ENCODE measurements at places on chromosomes 4 and X. TPM values are rescaled to one million over a fixed set of nuclear protein-coding genes. Genes with fewer than 3 reads are reported as not detected.
A peak's percentile ranks its signal among the peaks of the same experiment; 100 is the strongest.

DNA sequence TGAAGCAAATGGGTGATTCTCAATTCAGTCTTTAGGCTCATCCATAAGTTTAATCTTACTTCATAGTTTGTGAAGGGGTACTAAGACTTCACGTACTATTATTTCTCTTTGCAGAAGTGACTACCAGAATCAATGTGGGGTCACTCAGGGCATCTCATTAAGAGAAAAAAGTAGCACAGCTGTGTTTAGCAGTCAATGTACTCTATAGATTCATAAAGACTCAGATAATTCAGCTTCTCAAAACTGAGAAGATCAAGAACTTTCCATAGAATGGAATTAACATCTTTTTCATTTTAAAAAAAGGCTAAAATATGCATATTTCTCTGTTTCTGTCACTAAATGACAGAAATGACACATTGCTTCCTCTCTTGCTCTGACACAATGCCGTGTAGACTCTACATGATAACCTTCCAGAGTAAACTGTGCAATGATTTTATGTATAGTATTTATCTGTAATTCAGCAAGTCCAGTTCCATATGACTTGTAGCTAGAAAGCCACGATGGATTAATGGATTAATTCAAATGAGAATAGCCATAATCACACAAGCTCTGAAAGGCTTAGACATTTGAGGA, 20.3 kb upstream of the LSM6 start:
- no peak for DNase-seq

DNA sequence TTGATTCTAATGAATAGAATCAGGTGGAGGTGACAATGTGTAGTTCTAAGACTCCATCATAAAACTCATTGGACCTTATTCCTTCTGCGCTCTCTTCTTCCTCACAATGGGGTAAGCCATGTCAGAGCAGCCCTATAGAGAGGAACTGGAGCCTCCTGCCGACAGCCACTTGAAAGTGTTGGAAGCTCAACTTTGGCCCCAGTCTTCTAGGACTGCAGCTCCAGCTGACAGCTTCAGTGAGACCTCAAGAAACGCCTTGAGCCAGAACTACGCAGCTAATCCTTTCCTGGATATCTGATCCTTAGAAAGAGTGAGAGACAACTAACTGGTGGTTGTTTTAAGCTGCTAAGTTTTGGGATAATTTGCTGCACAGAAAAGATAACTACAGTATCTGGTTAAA, 22.1 kb upstream of the ADH7 start:
- DNase-seq, result no peak

DNA sequence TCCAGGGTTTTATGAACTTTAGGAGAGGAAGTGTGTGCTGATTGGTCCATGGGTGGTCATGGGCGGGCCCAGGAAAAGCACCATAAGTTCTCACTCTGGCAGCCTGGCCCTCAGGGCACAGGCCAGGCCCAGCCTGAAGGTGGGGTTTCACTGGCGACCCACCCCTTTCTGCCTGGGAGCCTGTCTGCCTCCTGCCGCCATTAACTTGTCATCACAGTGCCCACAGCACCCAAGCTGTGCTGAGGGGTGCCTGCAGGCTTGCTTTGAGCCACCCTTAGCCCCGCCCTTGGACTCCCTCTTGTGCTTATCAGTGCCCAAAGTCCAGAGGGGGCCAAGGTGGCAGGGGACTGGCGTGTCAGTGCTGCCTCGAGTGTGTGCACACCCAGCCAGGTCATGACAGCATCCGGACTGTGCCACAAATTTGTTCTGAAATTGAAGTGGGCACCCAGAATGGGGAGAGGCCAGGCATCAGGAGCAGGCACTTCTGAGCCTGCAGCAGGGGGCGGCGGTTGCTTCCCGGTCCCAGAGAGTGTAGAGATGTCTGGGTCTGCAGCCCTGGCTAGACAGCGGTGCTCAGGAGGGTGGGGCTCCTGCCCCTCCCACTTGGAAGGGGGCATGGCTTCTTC, 455.6 kb downstream of the TMA16 start:
- no peak for DNase-seq

The CNGA1 gene
- polyA plus RNA-seq, result 0.23 TPM

GRCh38 chrX:107713203-107713542, 62.4 kb downstream of the TSC22D3 start:
- DNase-seq, result no peak

DNA sequence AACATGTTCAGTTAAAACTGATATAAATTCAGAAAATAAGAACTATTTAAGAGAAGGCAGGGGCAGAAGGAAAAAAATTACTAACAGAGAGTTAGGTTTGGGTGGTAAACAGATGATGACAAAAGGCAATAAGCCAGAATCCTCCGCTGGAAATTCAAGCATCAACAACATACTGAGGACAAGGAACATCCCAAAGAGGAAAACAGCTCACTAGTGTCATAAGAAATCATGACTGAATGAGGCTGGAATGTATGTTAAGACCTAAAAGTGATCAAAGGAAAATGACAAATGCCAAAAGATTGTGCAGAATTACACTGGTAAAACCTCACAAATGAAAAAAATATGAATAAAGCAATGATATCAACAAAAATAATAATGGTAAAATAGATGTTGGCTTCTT, 88.4 kb downstream of the WDFY3 start:
- no peak for DNase-seq

The CTAG1B gene
- not detected for polyA plus RNA-seq

DNA sequence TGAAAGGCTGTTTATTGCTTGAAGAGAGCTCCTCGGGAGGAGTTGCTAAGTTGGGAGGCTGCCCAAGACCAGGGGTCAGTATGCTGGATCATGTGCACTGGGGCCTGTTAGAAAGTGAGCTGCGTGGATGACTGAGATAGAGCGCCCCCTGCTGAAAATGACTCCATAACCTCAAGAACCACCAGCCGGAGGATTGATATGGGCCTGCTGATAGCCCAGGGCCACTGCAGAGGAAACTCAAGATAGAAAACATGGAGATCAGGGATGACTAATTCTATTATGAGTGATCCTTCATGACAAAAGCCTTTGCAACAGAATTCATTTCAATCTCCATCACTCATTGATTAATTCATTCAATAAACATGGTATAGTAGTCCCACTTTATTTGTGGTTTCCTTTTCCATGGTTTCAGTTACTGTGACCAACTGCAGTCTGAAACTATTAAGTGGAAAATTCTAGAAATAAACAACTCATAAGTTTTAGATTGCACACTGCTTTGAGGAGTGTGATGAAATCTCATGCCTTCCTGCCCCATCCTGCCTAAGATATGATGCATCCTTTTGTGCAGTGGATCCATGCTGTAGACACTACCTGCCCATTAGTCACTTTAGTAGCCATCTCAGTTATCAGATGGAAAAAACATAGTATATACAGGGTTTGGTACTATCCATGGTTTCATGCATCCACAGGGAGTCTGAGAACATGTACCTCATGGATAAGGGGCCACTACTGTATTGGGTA, 126.7 kb upstream of the MBNL3 start:
- peak; percentile 11 for DNase-seq

- DNase-seq, result no peak
These were observed 95.4 kb upstream of the PLAC1 start for GRCh38 chrX:134753718-134754008.
